Stimulated activated CD4-positive, alpha-beta T cell treated with anti-CD3 and anti-CD28 coated beads, Interleukin-4, amount 100 ng/mL, for 24 hours (primary cell): ENCODE measurements at places on chromosomes 16 and 17.

DNA sequence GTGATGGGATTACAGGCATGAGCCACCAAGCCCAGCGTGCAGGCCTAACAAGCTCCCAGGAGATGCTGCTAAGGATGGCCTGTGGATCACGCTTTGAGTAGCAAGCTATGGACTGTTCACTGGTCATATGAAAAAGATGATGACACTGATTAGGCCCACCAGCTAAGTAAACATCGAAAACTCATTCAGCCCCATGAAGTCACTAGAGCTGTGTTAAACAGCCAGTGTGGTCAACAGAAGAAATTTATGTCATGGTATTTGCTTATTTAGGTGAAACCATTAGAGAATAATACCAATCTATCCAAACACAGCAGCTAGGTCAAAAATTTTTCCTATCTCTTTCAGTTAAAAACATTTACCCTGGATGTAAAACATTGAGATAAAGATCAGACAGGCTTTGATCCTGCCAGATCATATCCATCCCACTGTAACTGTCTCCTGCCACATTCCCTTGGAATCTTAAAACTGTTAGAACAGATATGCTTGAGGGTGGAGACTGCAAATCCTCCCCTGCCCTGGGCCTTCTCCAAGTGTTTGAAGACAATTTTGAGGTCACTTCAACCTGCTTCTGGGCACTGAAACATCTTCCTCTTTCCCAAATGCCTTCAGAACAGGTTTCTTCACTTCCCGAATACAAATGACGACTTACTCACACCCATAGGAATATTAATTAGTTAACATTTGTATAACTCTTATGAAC lies 30.9 kb downstream of the HOXB1 start:
- no peak for DNase-seq

DNA sequence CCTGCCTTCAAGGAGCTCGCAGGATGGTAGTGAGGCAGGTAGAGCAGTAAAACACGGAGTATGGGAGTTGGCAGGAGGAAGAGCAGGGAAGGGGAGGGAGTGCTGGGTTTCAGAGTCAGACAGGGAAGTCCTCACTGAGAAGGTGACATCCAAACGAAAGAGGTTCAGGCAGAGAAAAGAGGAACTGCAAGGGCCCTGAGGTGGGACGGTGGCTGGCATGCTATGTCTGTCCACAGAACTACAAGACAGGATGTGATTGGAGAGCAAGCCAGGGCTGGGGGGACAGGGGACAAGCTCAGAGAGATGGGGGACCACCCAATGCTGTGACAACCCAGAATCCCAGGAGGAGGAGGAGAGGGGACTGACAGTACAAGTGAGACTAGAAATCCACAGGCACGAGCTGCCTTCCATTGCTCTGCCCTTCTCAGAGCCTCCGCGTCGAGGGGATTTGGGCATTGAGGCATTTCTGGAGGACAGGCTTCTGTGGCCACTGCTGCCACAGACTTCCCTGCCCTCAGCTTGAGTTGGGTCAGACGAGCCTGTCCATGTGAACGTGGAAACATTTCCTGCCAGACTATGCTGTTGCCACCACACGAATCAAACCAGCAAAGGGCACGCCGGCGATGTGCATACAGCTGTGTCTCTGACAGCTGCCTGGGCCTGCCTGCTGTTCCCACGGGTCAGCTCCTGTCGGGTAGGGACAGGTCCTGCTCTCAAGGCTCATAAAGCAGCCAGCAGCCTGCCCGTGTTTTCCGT lies 100.1 kb downstream of the RAB11FIP4 start:
- no peak for DNase-seq

- no peak for DNase-seq
These were observed 276.7 kb downstream of the C16orf95 start for GRCh38 chr16:87040169-87041117.

- no peak for DNase-seq
These were observed 3.9 kb downstream of the IGFBP4 start for GRCh38 chr17:40447148-40447644.
